Choroid plexus epithelial cell (primary cell): ENCODE measurements at places on chromosomes 13 and 19.
A peak's percentile ranks its signal among the peaks of the same experiment; 100 is the strongest.

- DNase-seq = no peak
Observed at GRCh38 chr13:20571676-20572075, 4.7 kb downstream of the IFT88 start.

DNA sequence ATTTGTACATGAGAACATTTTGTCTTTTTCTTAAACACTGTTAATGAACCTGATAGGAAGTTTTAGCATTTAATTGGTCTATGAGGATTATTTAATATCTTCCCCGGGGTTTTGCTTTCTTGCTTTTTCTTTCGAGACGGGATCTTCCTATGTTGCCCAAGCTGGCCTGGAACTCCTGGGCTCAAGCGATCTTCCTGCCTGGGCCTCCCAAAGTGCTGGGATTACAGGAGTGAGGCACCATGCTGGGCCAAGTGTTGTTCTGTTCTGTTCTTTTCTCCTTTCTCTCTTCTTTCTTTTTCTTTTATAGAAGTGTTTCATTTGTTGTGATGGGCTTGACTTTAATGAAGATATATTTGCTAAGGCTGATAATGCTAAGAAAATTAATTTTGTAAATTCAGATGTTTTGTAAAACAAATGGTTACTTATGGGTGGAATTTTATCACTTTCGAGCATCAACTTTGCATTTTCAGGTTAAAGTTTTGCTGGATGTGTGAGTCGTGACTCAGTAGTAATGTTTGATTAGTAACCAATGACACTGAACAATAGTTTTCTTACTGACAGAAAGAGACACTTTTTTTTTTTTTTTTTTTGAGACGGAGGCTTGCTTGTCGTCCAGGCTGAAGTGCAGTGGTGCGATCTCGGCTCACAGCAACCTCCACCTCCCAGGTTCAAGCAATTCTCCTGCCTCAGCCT is 2.2 kb downstream of the PAN3 start:
- DNase-seq = no peak

GRCh38 chr13:78103936-78104335 is 185.3 kb upstream of the EDNRB start:
- no peak for DNase-seq

- no peak for DNase-seq
Observed at GRCh38 chr13:109737046-109737573, 49.3 kb downstream of the IRS2 start.

DNA sequence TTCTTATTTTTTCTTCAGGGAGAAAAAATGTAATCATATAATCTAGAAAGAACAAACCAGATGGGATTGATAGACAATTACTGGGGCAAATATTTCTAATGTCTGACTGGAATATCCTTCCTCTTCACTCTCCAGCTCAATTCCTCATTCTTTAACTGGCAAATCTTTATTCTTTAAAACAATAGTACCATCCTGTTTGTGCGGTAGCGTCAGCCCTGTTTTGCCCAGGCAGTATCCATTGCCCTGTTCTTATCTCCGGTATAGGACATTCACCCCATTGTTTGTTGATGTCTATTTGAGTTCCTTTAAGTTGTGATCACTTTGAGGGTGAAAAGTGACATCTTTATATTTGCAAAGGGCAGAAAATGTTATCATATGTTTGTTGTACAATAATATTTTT is 185.4 kb downstream of the POSTN start:
- DNase-seq = no peak

- no peak for DNase-seq
Observed at GRCh38 chr19:19460258-19460731, 54.8 kb downstream of the GATAD2A start.

DNA sequence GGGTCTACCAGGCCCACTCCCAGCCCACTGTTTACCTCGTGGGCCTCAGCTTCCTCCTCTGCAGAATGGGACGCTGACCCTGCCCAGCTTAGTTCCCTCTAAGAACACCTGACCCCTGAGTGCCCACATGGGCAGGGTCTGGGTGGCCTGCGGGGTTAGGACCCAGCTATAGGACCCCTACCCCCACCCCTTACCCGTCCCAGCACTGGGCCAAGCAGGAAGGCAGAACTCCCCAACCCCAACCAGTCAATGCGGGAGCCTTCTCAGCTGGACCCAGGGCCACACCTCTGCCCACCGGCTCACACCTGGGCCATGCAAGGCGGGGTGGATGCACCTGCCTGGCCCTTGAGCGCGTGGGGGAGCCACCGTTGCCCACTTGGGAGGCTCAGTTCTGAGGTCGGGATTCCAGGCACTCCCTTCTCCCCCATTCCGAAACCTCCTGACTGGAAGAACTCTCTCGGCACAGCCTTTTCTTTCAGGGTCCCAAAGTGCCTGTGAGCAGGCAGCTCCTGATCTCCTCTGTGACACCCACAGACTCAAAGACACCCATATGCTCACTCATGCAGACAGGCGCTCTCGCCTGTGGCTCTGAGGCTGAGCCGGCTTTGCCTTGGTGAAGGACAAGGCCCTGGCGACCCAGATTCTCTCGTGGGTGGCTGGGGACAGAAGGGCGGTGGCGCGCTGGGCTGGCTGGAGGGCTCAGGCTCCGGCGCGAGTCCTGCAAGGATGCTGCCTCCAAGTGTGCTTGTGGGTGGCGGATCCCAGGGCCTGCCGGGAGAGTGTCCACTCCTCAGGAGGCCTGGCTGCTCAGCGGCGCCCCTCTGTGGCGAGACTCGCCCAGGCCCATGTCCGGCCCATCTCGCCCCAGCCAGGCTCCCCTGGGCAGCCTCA is 27.9 kb upstream of the PARP4 start:
- peak; percentile 29 for DNase-seq

DNA sequence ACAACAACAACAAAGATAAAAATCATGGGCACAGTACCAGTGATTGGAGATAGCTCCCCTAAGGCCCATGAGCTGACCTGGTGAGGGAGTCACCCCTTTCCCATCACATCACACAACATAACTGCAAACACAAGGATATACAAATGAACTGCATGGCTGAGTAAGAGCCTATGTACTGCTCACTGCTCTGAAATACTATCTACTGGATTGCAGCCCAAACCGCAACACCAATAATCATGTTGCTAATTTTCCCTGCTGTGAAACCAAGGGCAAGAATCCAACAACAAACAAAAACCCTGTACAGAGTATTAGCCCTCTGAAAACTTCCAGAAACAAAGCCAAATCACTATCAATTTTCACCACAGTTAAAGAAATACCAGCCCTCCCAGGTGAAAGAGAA is 1893.2 kb downstream of the PCDH9 start:
- DNase-seq = peak; percentile 96

- no peak for DNase-seq
Observed at GRCh38 chr19:46431824-46432223, 3.1 kb upstream of the PNMA8C start.
